ENCODE measurements at places on chromosomes 1 and 21.

GRCh38 chr1:29121936-29122681 lies 1.6 kb downstream of the TMEM200B start:
- no peak for DNase-seq

DNA sequence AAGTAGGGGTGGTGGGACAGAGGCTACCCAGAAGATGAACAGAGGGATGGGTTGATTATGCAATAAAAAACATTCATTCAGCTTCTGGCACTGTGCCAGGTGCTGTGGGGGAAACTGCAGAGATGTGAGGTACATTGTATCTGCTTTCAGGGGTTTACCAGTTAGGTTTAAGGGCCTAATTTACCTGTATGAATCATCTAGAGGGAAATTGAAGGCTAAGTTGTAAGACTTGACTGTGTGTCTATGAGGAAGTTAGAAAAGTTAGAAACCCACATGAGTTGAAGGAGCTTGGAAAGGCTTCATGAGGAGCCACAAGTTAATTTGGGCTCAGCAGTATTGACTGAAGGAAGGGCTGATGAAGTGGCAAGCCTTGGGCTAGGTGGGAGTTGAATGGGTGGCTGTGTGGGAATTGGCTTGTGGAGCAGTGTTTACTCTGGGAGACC lies 36.7 kb upstream of the APOBEC4 start:
- DNase-seq, result peak; percentile 15

- DNase-seq, result no peak
Observed at GRCh38 chr1:98371764-98372163, 289.8 kb upstream of the SNX7 start.

GRCh38 chr1:165467706-165468105 lies 22.8 kb upstream of the RXRG start:
- DNase-seq, result no peak

GRCh38 chr21:33544451-33545195 lies 1.8 kb downstream of the SON start:
- no peak for DNase-seq

DNA sequence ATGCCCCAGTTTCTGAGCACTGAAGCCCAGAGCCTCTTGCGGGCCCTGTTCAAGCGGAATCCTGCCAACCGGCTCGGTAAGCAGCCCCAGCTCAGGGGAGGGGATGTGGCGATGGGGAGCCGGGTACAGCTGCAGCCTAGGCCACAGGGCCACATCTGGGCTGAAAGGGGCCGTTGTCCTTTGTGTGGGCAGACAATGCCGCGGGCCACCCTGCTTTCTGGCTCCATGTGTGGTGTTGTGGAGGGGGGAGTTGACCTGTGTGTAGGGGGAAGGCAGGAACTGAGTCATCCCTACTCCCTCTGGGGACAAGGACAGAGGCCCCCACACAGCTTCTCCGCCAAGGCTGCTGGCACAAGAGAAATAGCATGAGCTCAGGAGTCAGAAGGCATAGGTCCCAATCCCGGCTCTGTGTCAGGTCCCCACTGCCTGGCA lies 26.0 kb downstream of the RPS6KA1 start:
- no peak for DNase-seq

GRCh38 chr1:207670192-207670591 lies 25.3 kb downstream of the CR1L start:
- DNase-seq, result no peak

- DNase-seq, result peak; percentile 80
Observed at GRCh38 chr1:8314346-8315280, 3.3 kb upstream of the SLC45A1 start.

DNA sequence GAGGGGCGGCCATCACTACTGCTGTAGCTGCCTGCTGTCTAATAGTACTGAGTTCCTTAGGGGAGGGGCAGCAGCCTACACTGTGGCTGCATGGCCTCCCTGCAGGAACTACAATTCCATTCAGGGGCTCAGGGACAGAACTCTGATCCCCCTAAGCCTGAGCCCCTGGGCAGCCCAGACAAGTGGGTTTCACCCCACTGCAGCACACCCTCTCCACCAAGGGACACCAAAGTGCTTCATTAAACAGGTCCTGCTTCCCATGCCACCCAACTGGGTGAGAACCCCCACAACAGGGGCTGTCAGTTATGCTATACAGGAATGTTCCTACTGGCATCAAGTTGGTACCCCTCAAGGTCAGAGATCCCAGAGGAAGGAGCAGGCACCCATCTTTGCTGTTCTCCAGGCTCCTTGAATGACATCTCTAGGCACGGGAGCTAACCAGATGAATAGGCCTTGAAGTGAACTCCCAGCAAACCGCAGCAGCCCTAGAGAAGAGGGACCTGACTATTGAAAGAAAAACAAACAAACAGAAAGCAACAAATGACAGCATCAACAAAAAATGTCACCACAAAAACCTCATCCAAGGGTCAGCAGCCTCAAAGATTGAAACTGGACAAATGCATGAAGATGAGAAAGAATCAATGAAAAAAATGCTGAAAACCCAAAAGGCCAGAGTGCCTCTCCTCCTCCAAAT lies 437.4 kb downstream of the NUF2 start:
- DNase-seq, result no peak

GRCh38 chr1:227378871-227379554 lies 60.7 kb upstream of the CDC42BPA start:
- peak; percentile 16 for DNase-seq

DNA sequence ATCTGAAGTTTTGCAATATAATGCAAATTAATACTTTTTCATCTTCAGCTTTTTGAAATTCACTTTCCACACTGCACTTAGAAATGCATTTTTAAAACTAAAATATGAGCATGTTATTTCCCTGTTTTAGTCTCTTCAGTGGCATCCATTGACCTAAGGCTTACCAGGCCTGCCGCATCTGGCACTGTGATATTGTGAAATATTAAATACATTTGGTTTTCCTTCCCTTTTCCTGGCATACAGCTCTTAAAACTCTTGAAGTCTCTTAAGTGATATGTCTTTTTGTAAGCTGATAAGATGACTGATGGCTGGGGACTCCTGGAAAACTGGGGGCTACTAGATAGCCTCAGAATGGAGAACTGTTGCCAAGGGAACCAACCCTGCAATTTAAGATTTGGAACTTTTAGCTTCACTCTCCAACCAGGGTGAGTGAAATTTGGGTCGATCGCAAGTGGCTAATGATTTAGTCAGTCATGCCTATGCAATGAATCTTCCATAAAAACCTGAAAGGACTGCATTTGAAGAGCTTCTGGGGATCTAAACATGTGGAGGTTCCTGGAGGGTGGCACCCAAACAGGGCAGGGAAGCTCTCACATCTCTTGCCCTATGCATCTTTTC lies 75.5 kb upstream of the PDC start:
- no peak for DNase-seq

DNA sequence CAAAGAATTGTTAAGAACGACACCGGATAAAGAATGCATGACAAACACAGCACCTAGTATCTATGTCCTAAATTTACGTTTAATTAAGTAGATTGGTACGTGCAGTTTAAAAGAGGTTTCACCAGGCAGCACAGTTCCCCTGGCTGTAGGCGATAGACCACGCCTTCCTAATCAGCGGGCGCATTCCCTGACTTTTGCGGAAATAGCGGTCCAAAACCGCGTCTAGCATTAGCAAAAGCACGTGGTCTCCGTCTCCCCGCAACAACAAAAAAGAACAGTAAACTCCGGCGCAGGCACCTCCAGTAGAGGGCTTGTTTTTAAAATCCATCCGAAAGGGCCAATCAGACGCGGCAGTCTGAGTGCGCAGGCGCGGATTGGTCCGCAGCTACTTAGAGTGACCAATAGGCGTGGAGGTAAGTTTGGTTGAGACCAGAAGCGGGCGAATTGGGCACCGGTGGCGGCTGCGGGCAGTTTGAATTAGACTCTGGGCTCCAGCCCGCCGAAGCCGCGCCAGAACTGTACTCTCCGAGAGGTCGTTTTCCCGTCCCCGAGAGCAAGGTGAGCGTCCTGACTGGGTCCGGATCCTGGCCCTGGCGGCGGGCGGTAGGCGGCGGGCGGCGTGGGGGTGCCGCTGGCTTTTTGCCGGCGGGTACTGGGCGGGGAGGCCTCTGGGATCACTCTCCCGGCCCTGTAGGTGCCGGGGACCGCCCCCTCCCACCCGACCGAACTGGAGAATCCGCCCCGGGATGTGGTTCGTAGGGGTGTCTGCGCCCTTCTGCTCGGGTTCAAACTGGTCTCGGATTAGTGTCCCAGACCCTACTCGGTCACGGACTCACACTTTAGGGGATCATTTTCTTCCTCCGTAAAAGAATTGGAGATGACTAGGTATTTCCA lies at the start of gene CENPF:
TSS of gene CENPF (plus strand) at position 432 of the 894 bp plus-strand sequence. CDS start 10,560 bp downstream, outside the sequence.
- DNase-seq, result peak; percentile 99

DNA sequence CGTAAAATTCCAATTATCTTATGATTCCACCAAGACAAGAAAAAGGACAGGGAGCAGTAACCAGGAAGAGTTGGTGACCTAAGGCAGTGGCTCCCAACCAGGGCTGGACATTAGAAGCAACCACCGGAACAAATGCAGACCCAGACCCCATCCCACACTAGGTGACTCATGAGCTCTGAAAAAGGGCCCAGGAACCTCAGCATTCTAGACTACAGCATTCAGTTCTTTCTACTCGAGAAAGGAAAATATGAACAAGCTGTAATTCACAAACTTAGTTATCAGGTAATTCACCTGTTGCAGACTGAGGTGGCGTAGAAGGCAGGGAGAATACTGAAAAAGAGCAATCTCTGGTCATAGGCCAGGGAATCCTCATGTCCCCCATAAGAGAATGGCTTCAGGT lies 138.4 kb upstream of the KRTAP19-8 start:
- DNase-seq, result no peak

- DNase-seq, result peak; percentile 97
Observed at GRCh38 chr1:22018583-22019559, 17.4 kb downstream of the CELA3A start.

DNA sequence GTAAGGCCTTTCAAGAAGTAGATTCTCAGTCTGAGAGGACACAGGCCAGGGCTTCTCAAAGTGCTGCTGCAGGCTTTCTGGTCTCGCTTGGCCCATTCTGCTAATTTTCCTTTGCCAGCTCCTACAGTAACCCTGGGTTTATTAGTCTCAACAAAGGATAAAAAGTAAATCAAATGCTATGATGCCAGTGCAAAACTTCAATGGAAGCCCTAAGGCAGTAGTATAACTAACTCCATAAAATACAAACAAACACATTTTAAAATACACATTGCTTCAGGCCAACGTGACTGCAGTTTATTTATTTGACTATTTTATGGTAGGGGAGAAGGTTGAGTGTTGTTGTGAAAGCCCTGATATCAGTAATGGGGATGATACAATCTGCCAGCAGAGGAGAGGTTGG lies 89.6 kb downstream of the NRDC start:
- DNase-seq, result no peak

GRCh38 chr1:244111027-244111426 lies 59.9 kb downstream of the ZBTB18 start:
- no peak for DNase-seq

GRCh38 chr1:40792036-40792435 lies 8.4 kb downstream of the KCNQ4 start:
- DNase-seq, result no peak

DNA sequence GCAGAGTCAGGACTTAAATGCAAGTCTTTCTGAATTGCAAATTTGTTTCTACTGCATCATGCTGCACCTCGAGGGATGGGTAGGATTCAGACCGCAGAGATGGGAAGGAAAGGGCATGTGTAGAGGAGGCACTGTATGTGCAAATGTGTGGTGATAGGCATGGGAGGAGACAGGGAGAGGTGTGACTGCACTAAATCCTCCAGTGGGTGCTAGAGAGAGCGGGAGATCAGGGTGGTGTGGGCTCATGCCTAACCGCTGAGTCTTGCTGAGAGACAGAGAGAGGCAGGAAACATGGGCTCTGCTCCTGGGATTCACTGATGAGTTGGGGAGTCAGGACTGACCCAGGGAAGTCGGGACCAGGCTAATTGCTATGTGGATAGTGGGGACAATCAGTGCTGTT lies 61.1 kb downstream of the PTPRU start:
- DNase-seq, result no peak

DNA sequence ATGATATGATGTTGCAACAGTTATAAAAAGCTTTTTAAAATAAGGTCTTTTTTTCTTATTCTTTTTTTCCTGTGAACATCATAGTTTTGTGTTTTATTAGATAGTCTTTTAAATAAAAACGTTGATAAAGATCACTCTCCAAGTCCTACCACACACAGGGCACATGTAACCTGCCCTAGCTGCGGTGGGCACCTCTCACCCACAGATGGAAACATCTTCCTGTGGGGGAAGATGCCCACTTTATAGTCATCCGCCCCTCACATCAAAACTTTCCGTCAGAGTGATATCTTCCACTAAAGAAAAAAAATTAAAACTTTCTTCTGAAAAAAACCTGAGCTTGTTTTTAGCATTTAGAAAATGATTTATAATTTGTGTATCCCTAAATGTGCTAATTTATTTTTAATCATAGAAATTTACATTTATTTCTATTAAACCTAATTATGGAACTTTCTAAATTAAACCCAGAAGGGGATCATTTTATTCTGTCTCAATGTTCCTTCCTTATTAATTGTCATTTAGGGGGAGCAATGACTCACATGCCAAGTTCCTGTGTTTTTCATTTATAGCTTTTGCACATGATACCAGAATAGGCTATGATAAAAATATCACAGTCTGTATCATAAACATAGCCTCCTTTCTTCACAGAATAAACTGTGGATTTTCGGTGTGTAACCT lies 24.7 kb downstream of the TNFRSF9 start:
- no peak for DNase-seq

DNA sequence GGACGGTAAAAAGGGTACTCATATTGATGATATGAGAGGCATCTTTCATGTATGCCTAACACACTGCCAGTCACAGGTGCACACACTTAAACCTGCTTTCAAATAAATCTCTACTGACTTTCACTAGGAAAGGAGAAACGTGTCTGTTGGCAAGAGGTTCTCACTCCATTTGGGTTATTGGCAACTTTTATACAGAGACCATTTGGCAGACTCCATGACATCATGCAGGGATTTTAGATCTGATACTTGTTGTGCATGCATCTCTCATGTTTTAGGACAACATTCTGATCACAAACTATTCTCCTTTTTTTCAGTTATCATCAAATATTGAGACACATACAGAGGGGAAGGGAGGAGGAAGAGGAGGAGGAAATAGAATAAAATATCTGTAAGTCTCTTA lies 31.5 kb downstream of the RGS7 start:
- DNase-seq, result no peak

GRCh38 chr1:190908246-190908645 lies 430.6 kb upstream of the BRINP3 start:
- DNase-seq, result no peak

DNA sequence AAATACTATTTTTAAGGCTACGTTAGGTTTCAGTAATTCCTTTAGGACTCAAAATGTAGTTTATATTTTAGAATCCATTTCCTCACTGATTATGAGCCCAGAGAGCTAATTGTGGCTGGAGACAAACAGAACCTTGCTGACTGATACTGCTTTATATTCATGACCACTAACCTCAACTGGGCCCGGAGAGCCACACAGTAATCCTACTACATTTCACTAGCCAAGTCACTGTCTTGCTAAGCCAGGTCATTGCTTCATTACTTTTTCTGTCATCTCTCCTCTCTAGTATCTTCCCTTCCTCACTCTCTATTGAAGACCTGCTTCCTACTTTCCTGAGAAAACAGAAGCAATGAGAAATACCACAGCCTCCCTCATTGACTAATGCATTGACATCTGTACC lies 24.7 kb downstream of the IL23R start:
- no peak for DNase-seq

GRCh38 chr1:181986907-181987305 lies 74.6 kb downstream of the ZNF648 start:
- DNase-seq, result no peak

GRCh38 chr21:38773099-38774061 lies 32.3 kb upstream of the ETS2 start:
- peak; percentile 96 for DNase-seq
